CD4-positive, alpha-beta memory T cell (primary cell): ENCODE measurements at places on chromosomes 1 and 21. TPM values are rescaled to one million over a fixed set of nuclear protein-coding genes. Genes with fewer than 3 reads are reported as not detected.

DNA sequence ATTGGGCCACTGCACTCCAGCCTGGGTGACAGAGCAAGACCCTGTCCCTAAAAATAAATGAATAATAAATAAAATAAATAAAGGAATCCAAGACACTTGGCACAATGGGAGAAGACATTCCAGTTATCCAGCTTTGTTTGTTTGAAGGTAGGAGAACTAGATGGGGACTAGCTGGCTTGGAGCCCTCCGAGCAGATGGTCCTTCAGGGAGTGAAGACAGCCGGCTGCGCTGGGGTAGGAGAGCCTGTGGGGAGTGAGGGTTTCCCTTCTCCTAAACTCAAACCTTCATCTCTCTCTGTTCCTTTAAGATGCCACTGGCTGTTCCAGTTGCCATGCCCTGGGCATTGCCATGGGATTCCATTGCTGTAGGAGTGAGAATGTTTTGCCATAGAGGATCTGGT is 120.6 kb downstream of the NAV1 start:
- H3K4me1 ChIP-seq, result no peaks in the 10 kb centered on the region
- H3K27me3 ChIP-seq, result no peaks in the 10 kb centered on the region
- H3K4me3 ChIP-seq, result no peak overlapping the region
- DNase-seq, result no peak

The PSRC1 gene
- polyA plus RNA-seq, result 0.18 TPM

GRCh38 chr1:62720946-62721554 is 32.9 kb upstream of the DOCK7 start:
- no peak overlapping the region for H3K4me3 ChIP-seq

- peaks cover 4% of the 10 kb centered on the region for H3K4me1 ChIP-seq
- H3K36me3 ChIP-seq, result no peaks in the 10 kb centered on the region
- H3K27me3 ChIP-seq, result no peaks in the 10 kb centered on the region
These were observed 51.8 kb downstream of the POU2F1 start for GRCh38 chr1:167272369-167272957.

The ERICH3 gene
- polyA plus RNA-seq, result not detected

The MMEL1 gene
- polyA plus RNA-seq, result 5.5 TPM

- H3K4me1 ChIP-seq, result no peaks in the 10 kb centered on the region
- no peak overlapping the region for H3K4me3 ChIP-seq
- H3K36me3 ChIP-seq, result no peaks in the 10 kb centered on the region
- DNase-seq, result no peak
- H3K27ac ChIP-seq, result no peak overlapping the region
- H3K27me3 ChIP-seq, result no peaks in the 10 kb centered on the region
These were observed 1.0 kb upstream of the DIRAS3 start for GRCh38 chr1:68051475-68051874.

- no peak for DNase-seq
- no peaks in the 10 kb centered on the region for H3K27me3 ChIP-seq
- no peak overlapping the region for H3K4me3 ChIP-seq
- H3K27ac ChIP-seq, result no peak overlapping the region
- no peaks in the 10 kb centered on the region for H3K36me3 ChIP-seq
These were observed 72.4 kb downstream of the CASZ1 start for GRCh38 chr1:10724052-10724494.

GRCh38 chr21:44989943-44990780 is 50.3 kb downstream of the SLX9 start:
- H3K4me3 ChIP-seq, result no peak overlapping the region
- H3K4me1 ChIP-seq, result no peaks in the 10 kb centered on the region
- no peak for DNase-seq

The EXTL1 gene
- not detected for polyA plus RNA-seq

- no peaks in the 10 kb centered on the region for H3K36me3 ChIP-seq
- no peak overlapping the region for H3K27ac ChIP-seq
- H3K27me3 ChIP-seq, result no peaks in the 10 kb centered on the region
- no peaks in the 10 kb centered on the region for H3K4me1 ChIP-seq
These were observed 436.8 kb upstream of the NR5A2 start for GRCh38 chr1:199590708-199591107.

DNA sequence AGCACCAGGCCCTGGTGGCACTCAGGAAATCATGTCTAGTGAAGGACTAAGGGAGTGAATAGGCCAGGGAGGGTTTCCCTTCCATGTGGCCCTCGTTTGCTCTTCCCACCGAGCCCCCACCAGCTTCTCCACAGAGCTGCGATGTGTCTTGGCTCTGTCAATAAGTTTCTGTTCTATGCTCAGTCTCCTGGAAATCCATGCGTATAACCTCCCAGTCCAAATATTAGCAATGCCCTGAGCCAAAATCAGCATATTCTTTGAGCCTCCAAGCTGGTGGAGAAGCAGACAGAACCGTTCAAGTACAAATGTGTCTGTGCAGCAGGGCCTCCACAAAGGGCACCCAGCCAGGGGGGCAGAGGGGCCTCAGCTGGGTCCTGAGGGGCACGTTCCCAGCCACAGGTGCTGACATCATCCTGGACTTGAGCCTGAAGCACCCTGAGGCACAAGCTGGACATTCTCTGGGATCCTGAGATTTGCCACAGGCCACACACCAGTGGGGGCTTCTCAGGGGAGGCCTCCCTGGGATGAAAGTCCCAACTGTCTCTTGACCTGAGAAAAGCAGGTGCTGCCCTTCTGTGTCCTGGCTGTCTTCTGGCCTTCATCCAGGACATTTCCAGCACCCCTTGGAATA is 350.5 kb upstream of the VAMP3 start:
- DNase-seq, result no peak
- no peaks in the 10 kb centered on the region for H3K4me1 ChIP-seq
- no peak overlapping the region for H3K27ac ChIP-seq
- H3K36me3 ChIP-seq, result no peaks in the 10 kb centered on the region
- no peaks in the 10 kb centered on the region for H3K27me3 ChIP-seq
- H3K4me3 ChIP-seq, result no peak overlapping the region

- no peak overlapping the region for H3K27ac ChIP-seq
- H3K27me3 ChIP-seq, result no peaks in the 10 kb centered on the region
These were observed 121.7 kb downstream of the DHRS3 start for GRCh38 chr1:12496154-12496961.

The LEFTY1 gene
- polyA plus RNA-seq, result not detected

DNA sequence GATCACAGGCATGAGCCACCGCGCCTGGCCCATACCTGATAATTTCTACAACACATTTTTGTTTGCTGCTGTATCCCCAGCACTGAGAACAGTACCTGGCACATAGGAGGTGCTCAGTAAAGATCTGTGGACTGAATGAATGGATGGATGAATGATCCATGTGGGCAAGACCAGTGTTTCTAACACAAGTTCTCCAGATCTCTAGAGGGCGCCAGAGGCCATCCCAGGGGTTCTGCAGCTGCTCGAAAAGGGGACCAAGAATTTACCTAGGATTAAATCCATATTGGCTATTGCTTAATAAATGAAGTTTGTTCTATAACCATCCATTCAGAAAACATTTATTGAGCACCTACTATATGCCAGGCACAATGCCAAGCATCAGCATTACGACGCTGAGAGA is 167.7 kb downstream of the ACTL8 start:
- no peak for DNase-seq
- no peak overlapping the region for H3K27ac ChIP-seq
- H3K36me3 ChIP-seq, result no peaks in the 10 kb centered on the region
- no peak overlapping the region for H3K4me3 ChIP-seq

The SMYD2 gene
- 77.9 TPM for polyA plus RNA-seq

DNA sequence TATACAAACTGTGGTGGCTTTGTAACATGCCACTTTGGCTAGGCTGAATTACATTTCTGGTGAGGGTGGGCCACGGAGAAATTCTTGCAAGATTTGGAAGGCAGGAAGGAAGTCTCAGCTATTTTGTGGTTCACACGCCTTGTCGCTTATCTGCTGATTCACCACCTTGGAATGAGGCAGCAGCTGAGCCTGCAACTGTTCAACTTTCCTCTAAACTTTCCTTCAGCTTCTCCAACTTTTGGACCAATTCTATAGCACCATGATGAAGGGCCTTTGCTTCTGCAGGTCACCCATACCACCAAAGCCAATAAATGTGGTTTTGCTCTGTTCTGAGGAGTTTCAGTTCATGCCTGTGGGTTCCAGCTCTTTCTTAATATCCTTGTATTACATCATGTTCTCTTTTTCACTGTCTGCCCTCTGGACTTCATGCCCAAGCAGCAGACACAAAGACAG is 337.6 kb upstream of the SNX7 start:
- no peaks in the 10 kb centered on the region for H3K27me3 ChIP-seq
- H3K36me3 ChIP-seq, result no peaks in the 10 kb centered on the region
- no peak overlapping the region for H3K4me3 ChIP-seq

DNA sequence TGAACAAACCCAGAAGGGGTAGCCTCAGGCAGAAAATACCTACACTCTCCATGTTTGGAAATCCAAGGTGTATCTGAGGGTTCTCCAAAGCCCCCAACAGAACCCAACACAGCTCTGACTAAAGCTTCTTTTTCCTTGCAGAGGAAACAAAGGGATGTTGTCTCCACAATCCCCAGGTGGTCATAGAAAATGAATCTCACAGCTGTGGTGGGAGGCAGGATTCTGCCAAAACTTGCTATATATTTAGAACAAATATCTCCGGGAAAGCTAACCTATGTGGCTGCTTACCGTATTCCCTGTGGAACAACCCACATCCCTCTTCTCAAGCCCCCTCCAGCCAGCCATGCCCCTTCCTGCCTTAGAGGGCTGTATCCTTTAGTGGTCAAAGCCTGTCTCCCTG is 406.1 kb downstream of the PRDM2 start:
- H3K4me1 ChIP-seq, result no peaks in the 10 kb centered on the region
- no peaks in the 10 kb centered on the region for H3K36me3 ChIP-seq
- no peak overlapping the region for H3K4me3 ChIP-seq
- no peak for DNase-seq
- H3K27me3 ChIP-seq, result no peaks in the 10 kb centered on the region
